Stimulated activated CD4-positive, alpha-beta T cell treated with anti-CD3 and anti-CD28 coated beads, Interleukin-12 subunit alpha, Interleukin-12 subunit beta, amount 100 ng/mL, for 4 hours (primary cell): ENCODE measurements at places on chromosomes 6 and 20.

DNA sequence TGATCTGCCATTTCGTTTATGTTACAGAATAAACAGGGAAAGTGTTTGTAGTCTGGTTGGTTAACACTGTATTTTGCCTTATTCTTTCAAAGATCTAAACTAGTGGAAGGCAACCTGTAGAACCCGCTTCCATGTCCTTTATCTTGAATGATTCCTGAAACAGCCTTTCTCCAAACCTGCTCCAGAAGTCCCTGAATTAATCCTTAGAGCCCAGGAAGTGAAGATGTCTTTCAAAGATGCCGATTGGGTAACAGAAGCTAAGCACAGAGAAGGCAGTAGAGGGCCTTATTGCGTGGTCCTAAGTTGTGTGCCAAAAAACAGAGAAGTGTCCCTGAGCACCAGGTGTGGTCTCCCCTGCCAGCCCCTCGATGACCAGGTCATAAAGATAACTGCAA, 19.2 kb upstream of the ZSCAN16 start:
- no peak for DNase-seq

- no peak for DNase-seq
These were observed 319.4 kb downstream of the HTR1B start for GRCh38 chr6:77143659-77144447.

DNA sequence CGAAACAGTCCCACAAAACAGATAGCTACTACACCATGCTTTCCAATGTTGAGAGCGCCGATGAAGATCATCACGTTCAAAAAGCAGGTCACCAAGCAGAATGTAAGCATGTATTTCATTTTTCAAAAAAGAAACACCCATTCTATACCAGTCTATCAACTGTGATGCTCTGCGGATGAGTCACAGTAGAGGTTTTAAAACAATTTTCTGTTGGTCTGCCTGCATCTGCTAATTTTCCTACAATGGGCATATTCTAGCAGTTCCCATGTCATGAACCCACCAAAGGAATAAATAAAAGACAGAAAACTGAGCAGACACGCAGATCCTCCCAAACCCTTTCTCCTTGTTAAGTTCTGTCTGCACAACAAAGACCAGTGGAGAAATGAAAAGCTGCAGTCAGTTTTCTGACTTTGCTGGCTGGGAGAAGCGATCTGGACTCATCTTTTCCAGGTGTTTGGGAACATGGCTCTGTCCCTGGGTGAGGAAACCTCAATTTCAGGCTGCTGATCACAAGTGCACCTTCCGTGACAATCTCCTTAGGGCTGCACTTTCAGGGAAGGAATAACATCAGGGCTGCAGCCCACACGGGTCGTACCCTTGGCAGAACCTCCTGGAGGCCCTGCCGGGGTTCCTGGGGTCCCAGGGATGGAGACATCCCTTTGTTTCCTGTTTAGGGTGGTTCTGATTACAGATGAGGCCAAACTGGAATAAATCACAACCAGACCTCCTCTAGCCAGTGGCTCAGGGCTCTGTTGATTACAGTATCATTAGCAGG, 200.1 kb downstream of the BMP7 start:
- DNase-seq = no peak

DNA sequence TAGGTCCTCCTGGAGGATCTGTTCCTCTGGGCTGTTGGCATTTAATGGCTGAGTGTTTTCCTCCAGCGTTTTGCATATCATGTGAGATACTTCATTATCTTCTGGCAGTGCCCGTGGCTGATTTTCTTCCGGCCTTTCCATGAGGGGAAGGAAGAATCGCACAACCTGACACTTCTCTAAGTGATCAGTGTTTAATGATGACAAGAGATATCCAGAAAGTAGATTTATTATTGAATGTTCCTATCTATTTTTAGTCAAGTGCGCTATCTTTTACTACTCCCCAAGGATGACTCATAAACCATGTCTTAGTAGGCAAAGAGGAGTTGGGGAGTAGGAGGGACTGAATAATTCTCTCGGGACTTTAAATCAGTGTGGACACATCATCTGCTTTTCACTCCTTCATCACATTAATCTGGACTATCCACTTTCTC, 149.7 kb downstream of the PLCB4 start:
- no peak for DNase-seq

- no peak for DNase-seq
These were observed 217.0 kb downstream of the DLL1 start for GRCh38 chr6:170073846-170074245.

DNA sequence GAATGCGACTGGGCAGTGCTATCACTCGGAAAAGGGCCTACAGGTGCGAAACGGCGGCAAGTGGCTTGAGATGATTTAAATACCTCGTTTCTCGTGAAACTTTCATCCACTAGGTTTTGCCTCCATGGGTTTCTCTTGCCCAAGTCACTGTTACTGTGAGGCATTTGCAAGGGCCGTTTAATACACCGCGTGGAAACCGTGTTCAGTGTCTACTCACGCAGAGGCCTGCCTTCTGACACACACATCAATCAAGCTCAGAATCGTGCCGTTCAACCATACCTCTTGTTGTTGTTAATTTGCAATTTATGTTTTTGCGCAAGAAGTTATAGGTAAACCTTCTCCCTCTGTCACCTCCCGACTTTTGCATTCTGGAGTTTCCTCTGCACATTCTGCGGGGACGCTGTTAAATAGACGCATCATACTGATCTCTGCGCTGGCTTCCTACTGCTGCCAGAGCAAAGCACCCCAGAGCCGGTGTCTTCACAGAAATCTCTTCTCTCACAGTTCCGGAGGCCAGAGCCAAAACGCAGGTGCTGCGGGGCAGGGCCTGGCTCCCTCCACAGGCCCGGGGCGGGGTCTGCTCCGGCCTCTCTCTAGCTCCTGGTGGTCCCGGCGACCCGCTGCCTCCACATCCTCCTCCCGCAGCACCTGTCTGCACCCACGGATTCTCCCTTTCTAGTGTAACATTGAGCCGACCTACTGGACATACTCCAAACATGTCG, 251.4 kb downstream of the SMOC2 start:
- DNase-seq = no peak

- no peak for DNase-seq
These were observed 26.2 kb downstream of the CCN2 start for GRCh38 chr6:131924881-131925474.

- DNase-seq = no peak
These were observed 30.3 kb downstream of the TRMT11 start for GRCh38 chr6:126016591-126016990.

GRCh38 chr6:130019326-130020072, 1.1 kb downstream of the L3MBTL3 start:
- peak; percentile 28 for DNase-seq

DNA sequence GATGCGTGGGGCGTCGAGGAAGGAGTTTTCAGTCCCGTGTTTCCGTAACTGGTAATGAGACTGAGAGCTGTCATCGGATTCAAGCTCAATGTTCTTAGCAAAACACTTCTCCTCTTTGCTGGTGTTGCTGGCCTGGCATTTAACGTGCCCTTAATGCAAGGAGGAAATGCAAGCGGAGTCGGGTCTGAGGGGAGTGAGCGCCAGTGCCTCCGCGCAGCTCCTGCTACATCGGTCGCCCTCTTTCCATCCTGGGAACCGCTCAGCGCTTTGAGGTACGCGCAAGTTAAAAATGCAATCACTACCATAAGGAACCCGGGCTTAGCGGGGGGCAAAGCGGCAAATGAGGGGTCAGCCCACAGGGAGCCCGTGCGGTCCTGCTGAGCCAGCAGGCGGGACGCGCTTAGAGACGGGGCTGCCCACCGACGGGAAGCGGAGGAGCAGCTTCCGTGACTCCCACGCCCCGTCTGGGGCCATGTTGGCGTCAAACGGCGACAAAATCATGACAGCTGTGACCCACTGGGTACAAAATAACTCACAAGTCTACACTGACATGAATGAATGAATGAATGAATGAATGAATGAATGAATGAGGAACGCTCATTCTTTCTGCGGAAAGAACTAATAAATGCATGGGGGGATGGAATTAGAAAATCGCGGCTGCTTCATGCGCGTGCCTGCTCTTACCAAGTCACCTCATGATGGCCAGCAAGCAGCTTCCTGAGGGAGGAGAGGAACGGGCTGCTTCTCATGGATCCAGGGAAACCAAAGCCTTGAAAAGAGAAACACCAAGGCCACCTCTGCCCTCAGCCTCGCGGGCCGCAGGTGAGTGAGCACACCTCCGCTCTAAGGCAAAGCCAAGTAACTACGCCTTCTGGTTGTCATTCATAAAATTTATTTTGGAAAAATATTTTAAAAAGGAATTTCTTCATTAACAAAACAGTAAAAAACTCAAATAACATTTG, 9.3 kb downstream of the DLL1 start:
- DNase-seq = no peak

DNA sequence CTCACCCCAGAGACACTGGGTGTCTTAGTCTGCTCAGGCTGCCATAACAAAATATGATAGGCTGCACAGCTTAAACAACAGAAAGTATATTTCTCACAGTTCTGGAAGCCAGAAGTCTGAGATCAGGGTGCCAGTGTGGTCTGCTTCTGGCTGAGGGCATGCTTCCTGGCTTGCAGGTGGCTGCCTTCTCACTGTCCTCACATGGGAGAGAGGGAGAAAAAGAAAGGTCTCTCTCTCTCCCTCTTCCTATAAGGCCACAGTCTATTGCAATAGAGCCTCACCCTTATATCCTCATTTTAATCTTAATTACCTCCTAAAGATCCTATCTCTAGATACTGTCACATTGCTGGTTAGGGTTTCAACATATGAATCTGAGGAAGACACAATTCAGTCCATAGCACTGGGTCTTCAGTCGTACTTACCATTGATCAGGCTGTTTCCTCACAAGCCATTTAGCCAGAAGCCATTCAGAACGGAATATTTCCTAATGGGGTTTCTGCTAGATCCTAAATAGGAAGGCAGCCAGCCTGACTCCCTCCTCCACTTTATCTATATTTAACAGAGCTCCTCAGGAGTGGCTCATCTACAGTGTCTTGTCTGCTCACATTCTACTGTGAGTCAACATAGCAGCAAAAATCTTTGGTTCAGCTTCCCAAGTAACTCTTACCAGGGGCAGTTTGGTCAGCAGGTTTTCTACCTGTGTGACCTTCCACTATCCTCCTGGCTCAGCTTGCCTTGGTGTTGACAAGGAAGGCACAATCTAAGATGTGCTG, 42.2 kb downstream of the CD164 start:
- DNase-seq = no peak
